ENCODE measurements at places on chromosomes 3 and 15.

DNA sequence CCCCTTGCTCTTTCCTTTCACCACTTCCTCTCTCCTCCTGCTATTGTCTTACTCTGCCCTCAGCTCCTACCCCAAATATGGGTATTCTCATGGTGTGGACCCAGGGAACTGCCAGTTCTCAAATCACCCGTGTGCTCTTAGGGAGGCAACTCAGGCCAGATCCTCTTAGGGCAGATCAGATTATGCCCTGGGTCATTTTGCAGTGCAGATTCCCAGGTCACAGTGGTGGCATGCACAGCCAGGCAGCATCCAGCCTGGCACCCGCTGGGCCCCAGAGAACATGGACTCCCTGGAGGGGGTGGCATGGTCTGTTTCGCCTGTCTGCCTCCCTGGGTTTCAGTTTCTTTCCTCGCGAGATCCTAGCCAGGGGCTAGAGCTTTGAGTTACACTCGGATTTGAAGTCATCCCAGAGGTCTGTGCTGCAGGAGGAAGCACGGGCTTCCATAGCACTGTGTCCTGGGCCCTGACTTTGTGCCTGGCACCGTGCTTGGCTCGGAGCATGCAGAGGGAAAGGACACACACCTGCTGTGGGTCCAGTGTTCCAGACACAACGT lies 96.1 kb downstream of the TOP2B start:
- DNase-seq, result no peak

- DNase-seq, result no peak
These were observed 10.9 kb upstream of the IDH2 start for GRCh38 chr15:90113166-90113565.

DNA sequence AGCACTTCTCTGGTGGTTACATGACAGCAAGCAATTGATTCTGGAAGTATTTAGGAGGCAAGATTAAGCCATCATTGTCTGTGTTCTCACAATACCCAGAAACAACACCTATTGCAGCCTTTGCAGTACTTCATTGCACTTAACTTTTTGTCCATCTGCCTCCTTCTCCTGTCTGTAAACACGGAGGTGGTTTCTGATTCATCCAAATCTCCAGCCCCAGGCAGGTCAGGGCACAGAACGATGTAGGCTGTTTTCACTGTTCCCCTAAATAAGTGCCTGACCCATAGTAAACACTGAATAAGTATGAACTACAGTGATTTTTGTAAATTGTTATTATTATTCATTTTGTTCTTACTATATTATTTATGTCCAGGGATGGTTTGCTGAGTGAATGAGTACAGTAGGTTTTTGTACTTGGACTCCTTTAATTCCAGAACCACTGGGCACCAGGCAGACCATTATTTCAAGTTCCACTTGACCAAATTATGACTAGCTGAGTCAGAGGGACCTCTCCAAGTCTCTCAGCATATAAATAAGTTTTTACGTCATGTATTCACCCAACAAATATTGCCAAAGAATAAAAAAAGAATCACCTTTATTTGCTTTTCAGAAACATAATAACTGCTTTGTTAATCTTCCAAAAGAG lies 283.3 kb upstream of the TRIM42 start:
- DNase-seq, result no peak

DNA sequence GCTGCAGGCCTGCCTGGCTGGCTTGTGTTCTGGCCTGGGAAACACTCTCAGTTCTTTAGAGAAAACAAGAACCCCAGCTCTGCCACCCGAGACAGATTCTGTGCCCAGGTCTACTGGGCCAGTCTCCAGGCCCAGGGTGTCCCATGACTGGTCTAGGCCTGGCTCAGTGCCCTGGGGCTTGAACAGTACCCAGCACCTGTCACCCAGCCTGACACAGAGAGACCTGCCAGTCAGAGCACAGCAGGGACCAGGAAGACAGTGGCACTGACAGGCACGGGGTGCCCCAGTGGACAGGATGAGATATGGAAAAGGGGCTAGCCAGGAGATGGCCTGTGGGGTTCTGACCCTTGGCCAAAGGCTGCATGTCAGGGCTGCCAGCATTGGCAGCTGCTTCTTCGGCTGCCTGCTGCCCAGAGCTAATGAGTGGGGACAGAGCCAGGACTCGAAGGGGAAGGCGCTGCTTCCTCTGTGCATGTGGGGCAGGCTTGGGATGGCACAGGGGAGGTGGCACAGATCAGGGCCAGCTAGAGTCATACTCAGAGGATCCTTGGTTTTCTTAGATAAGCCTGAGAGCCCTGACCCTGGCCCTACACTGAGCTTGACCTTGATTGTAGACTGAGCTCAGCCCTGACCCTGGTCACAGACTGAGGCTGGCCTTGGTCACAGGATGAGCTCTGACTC lies 15.1 kb downstream of the CCDC33 start:
- no peak for DNase-seq

GRCh38 chr15:77616072-77616471 lies 16.6 kb downstream of the LINGO1 start:
- no peak for DNase-seq

DNA sequence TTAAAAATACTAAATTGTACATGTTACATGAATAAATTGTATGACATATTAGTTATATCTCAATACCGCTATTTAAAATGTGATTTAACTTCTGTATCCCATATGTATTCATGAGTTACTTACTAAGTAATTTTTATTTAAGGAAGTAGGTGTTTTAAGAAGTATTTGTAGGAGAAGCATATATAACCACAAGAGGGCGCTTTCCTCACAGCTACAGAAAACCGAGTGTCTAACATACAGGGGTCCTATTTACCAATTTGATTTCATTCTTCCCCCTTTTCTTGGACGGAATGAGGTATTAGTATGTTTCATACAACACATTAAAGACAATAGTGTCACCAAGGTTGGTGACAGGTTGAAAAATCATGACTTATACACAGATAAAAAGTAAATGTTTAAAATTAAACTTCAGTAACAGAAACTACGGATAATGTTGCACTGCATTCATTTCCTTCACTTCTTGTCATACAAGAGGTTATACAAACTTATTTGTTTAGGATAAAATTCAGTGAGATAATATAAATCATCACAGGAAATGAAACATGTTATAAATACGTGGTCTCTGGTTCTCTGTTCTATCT lies 253.6 kb downstream of the MAGI1 start:
- DNase-seq, result no peak

GRCh38 chr15:74365598-74366445 lies 1.6 kb downstream of the CYP11A1 start:
- DNase-seq, result no peak

GRCh38 chr3:178850450-178851190 lies 221.0 kb downstream of the ZMAT3 start:
- DNase-seq, result no peak

- DNase-seq, result no peak
These were observed 20.2 kb upstream of the TMEM41A start for GRCh38 chr3:185519021-185519420.

DNA sequence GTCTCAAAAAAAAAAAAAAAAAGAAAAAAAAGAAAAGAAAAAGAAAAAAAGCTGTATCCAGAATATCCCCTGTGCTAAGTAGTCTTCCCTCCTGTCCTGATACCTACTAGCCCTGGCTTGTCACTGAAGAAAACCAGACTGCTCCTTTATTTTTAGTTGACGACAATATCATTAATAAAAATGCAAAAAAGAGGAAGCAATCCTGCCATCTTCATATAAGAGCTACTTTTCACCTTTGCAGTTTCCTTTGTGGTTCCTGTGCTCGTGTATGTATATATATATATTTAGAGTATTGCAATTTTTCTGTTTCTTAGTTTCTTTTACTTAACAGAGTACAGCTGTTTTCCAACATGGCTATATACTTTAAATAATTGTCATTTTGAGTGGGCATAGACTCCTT lies 13.6 kb downstream of the C3orf20 start:
- no peak for DNase-seq

- DNase-seq, result no peak
These were observed at the start of gene FAM107A for GRCh38 chr3:58577269-58577821. Gene FAM107A, minus strand, starts transcription at chr3:58577391. Its CDS starts 7,531 bp downstream, at chr3:58569860.

GRCh38 chr3:98038286-98038685 lies 3.2 kb upstream of the GABRR3 start:
- no peak for DNase-seq

DNA sequence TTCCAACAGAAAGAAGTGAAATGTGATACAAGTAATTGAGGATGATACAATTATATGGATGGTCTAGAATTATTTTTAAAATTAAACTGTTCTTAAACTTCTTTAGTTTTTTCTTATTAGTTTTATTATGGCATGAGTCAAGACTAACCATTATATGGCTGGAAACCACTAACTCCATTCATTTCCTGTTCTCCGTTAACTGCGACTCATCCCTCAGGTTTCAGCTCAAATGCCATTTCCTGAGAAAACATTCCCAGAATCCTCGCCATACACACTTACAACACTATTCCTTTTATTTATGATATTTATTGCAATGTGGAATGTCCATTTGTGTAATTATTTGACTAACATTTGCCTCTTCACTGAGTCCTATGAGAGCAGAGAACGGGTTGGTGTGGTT lies 394.1 kb downstream of the SOX2 start:
- DNase-seq, result no peak

Data from activated gamma-delta T cell treated with Interleukin-2 at 50 U/mL for 16 hours (primary cell).